ENCODE measurements at places on chromosomes 3 and 15.

DNA sequence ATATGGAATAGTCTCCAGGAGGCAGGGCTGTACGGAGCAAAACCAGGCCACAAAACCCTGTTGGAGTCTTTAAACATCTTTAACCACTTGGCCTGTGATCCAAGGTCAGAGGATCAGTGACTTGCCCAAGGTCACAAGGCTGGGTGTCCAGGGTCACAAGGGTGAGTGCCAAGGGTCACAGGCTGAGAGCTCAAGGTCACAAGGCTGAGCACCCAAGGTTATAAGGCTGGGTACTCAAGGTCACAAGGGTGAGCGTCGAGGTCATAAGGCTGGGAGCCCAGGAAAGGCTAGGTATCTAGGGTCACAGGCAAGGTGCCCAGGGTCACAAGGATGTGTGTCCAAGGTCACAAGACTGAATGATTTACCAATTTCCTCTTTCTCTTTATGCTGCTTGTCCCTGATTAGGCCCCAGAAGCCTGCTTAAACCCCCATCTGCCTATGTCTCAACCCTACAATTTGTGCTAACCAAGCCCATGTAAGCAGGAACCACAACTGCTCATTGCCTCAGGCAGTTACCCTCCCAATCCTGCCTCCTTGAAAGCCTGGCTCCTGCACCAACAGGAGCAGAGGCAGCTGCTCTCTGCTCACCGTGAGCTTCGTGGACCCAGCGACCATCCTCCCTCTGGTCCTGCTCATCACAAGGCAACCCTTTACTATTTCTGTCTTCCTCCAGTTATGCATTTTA, 51.5 kb downstream of the MGLL start:
- peak; percentile 88 for DNase-seq

GRCh38 chr3:45942051-45942825, 1.0 kb upstream of the CXCR6 start:
- no peak for DNase-seq

- DNase-seq, result no peak
These were observed 42.6 kb downstream of the PHLDB2 start for GRCh38 chr3:111901637-111902036.

DNA sequence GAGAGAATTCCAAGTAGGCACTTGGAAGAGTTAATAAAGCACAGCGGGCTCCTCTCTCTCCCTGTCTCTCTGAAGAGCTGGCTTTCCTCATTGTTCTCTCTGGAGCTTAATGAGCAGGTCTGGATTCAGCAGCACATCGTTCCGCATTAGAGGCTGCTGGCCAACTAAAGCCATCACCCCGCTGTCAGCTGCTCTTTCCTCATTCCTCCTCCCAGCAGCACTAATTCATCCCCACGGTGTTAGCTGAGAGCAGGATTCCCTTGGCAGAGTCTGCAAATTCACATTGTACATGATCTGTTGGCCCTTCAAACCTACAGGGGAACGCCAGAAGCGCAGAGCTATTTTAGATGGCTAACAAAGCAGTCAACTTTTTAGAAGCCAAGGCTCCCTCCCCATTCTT, 44.2 kb downstream of the SGO1 start:
- DNase-seq, result no peak

- DNase-seq, result no peak
These were observed 33.6 kb downstream of the EAF1 start for GRCh38 chr3:15460891-15461531.

DNA sequence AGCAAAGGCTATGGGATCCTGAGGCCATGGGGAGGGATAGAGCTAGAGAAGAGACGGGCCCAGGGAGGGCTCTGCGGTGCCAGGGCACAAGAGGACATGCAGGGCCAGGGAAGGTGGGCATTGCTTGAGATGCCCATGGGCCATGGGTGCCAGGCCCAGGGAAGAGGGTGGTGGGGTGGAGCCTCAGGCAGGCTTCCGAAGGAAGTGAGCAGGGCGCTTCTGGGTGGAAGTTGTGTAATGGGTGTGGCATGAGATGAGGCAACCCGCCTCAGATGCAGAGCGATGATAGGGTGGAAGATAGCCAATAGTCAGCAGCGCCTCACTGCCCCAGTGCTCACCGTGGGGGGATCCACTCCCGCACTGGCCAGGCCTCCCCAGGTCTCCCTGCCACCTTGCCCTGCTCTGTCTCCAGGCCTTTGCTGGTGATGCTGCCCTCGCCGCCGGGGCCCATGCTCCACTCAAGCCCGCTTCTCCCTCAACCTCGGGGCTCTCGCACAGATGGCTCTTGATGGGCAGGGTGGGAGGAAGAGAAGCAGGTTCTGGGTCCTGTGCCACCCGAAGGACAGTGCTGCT, 51.4 kb downstream of the DNAJB8 start:
- DNase-seq, result peak; percentile 18

- DNase-seq, result no peak
These were observed 258.9 kb downstream of the PDZRN3 start for GRCh38 chr3:73365756-73366397.

- peak; percentile 78 for DNase-seq
These were observed 37.8 kb upstream of the TRH start for GRCh38 chr3:129936757-129937156.

GRCh38 chr3:196537319-196537984, 22.3 kb upstream of the SMCO1 start:
- peak; percentile 33 for DNase-seq

DNA sequence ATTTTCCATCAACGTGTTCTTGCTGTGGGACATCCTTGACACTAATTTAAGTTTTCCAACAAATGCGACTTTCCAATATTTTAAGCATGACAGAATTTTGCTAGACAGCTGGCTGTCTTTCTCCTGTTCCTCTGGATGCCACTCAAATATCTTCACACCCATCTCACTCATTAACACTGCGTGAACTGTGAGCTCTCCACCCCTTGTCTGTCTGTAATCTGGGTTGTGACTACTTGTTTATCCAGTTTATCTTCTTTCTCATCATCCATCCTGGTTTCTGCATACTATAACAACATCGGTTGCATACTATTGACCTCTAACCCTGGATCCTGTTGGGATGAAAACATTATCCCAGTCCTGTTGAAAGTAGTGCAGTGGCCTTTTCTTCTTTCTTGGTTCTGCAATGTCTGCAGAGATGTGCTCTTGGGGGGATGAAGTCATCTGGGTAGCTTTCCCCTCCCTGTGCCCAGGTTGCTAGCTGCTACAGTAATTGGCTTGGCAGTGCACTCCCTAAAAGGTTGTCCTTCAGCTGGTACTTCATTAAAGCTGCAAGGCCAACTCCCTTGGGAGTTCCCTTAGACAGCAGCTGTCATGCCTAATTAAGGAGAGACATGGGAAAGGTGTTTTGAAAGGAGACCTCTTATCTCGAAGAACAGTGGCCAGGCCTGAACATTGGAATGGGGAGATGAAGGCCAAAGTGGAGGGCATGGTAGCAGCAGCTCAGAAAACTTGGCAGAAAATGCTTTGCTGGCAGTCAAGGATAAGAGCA, 24.7 kb downstream of the KAT2B start:
- DNase-seq, result no peak

GRCh38 chr3:9804996-9805395, 5.1 kb upstream of the TTLL3 start:
- no peak for DNase-seq

- peak; percentile 59 for DNase-seq
These were observed 49.1 kb downstream of the DNASE1L3 start for GRCh38 chr3:58161435-58162398.

DNA sequence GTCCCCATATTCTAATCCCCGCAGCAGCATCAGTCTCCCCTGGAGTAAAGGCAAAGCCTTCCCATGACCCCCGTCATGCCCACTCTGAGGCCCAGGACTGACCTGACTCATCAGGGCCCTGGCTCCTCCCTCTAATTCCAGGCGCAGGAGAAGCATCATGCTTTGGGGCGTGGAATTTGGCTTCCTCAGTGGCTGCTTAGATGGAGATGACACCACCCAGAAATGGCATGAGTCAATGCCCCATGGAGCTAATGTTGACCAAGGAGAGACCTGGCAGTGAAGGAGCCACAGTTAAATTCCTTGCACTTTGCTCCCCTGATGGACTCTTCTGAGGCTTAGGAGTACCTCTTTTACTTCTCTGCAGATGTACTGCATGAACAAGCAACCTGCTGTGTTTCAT, 204.2 kb upstream of the PROK2 start:
- DNase-seq, result peak; percentile 47

GRCh38 chr15:56537881-56538280, 72.9 kb upstream of the MNS1 start:
- no peak for DNase-seq

DNA sequence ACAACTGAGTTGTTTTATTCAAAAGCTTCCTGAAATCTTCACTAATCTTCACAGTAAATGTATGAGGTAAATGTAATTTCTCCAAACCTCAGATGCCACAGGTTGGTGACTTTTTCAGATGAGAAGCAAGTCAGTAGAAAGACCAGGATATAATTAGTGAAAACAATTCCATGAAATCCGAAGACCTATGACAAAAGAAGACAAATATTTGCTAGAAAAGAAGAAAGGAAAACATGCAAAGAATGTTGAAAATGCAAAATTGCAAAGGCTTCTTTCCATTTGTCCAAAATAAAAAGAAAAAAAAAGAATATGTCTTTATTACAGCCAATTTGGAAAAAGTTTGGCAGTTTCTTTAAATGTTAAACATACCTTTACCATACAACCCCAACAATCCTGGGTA, 88.3 kb upstream of the MYRIP start:
- no peak for DNase-seq

DNA sequence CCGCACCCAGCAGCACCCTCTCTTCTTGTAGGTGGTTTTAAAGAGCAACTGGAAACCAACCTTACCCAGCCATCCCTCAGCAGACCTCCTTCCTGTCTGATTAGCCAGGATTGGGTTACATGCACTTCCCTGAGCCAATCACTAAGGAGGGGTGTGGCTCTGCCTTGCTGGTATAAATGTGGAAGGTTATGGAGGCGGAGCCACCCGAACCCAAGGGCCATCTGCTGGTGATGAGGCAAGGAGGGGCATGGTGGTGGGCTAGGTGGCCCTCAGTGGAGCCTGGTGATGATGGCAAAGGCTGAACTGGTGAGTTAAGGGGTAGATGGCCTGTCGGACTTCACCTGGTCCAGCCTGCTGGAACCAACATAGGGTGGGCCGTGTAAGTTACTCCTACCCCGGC, 39.8 kb downstream of the CCDC33 start:
- no peak for DNase-seq

DNA sequence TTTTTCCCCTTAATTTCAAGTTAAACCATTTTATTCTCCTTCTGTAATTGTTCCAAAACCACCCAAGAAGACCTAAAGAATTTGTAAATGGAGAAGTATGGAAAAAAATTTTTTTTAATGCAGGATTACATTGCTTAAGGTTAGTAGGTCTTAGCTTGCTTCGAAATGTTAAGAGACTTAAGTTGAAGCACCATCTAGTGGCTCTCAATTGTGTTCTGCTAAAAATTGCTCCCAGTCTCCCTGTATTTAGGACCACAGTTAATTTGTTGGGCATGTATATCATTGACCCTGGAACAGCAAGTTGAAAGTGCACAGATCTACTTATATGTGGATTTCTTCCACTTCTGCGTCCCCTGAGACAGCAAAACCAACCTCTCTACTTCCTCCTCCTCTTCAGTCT, 32.4 kb downstream of the CD200R1L start:
- DNase-seq, result peak; percentile 65

GRCh38 chr3:31219131-31219843, 313.4 kb upstream of the STT3B start:
- DNase-seq, result no peak

GRCh38 chr3:188434594-188434993, 280.6 kb downstream of the LPP start:
- DNase-seq, result no peak

DNA sequence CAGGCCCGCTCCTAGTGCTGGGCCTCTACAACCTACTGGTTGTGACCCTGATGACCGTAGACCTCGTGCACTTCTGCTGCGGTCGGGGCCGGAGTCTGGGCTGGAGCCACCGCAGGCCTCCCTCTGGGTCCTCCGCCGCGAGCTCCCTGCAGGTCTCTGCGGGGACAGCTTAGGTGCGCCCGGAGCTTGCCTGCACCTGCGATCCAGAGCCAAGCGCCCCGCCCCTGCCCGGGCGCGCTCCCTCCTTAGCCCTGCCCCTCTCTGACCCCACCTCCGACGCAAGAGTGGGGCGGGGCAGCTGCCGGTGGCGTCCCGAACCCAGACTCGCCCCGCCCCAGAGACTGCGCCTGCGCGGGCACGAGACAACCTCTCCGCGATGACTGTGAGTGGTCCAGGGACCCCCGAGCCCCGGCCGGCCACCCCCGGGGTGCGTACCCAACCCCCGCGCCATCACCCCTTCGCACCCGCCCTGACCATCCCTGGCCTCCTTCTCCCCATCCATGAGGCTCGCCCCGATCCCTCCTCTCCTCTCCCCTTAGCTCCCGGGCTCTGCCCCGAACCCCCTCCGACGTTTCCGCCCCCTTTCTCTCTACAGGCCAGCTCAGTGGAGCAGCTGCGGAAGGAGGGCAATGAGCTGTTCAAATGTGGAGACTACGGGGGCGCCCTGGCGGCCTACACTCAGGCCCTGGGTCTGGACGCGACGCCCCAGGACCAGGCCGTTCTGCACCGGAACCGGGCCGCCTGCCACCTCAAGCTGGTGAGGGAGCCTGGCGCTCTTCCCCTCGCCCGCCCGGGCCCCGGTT, at the start of gene UNC45A:
TSS of gene UNC45A (plus strand) at position 337 of the 803 bp plus-strand sequence. CDS start at position 377, 40 bp downstream.
- peak; percentile 86 for DNase-seq

- DNase-seq, result no peak
These were observed 268.0 kb upstream of the TBL1XR1 start for GRCh38 chr3:177465257-177465642.

DNA sequence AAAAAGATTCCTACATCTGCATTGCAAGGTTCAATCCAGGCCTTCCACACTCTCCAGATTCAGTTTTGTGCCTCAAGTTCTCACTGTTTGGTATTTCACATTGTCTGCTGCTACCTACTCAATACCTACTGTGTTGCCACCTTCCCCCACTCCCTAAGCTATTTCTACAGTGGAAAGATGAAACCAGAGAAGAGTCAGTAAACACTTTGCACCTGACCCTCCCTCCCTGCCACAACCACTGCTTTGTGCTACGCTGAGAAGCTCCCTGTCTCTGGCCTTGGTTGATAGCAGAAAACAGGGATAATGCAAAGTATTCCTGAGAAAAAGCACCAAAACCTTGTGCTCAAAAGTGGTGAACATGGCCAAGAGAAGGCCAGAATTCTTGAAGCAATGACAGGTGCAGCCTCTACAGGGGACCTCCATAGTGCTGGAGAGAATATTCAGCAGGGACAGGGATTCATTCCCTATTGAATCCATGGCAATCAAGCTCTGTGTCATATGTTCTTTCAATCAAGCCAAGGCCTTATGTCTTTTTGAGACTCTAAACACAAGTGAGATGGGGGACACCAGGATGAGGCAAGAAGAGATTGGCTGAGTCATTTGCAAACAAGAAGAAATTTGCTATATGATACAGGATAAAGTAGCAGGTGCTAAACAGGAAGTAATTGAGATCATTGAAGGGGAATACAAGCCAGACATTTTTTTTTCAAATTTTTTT, 83.5 kb upstream of the LIPC start:
- DNase-seq, result no peak

DNA sequence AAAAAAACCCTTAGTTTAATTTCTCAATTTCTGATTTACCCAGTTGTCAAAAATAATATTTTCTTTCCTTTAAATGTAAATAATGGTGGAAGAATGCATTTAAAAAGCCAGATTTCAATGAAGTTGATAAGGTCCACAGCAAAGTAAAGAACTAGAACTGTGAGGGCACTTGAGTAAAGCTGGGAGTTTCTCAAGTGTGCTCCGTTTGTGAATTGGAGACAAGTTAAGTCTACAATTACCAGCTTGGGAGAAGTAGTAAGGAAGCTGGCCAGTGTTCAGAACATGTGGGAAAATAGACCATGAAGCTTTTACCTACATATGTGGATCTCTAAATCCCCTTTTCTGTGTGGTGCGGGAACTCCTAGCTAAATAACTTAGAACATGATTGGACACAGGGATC, 239.4 kb downstream of the OXSM start:
- no peak for DNase-seq

- DNase-seq, result no peak
These were observed 41.5 kb downstream of the FGF12 start for GRCh38 chr3:192685801-192686200.
